ENCODE measurements at places on chromosomes 16 and 17. TPM values are rescaled to one million over a fixed set of nuclear protein-coding genes. Genes with fewer than 3 reads are reported as not detected.

HEATR9 gene
- not detected for total RNA-seq

CLEC3A gene
- total RNA-seq: not detected

LLGL2 gene
- 10.4 TPM for total RNA-seq

ESRP2 gene
- 0.59 TPM for total RNA-seq

MSRB1 gene
- 18.0 TPM for total RNA-seq

SCGB1C2 gene
- not detected for total RNA-seq

PTGES3L gene
- 44.4 TPM for total RNA-seq

ADCY7 gene
- 17.6 TPM for total RNA-seq

SLC22A31 gene
- total RNA-seq: 0.69 TPM

DNA sequence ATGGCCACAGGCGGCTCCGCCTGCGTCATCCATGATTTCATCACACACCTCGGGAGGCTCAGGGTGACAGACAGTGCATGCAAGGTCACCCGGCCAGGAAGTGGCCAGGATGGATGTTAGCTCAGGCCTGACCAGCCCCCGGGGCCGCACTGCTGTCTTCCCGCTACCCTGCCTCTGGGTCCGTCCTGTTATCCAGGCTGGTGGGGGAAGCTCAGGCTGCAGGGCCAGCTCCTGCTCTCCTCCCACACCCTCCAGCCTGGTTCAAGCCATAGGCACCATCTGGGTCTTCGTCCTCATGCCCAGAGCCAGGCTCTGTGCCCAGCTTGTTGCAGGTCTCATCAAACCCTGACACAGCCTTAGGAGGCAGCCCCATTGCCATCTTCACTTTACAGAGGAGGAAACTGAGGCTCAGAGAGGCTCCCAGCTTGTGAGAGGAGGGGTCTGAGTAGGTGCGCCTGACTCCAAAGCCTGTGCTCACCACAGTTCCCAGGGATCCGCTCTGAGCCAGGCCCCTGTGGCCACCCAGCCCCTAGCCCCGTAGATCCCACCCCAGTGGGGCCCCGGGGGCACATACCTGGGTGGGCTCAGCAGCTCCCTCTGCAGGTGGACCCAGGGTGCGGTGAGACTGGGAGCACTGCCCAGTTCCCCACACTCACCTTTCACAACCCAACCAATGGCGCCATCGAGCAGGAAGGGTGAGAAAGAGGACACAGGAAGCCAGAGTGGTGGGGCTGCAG, 412 bp upstream of the ADGRG3 start:
- peak; percentile 65 for DNase-seq

DNA sequence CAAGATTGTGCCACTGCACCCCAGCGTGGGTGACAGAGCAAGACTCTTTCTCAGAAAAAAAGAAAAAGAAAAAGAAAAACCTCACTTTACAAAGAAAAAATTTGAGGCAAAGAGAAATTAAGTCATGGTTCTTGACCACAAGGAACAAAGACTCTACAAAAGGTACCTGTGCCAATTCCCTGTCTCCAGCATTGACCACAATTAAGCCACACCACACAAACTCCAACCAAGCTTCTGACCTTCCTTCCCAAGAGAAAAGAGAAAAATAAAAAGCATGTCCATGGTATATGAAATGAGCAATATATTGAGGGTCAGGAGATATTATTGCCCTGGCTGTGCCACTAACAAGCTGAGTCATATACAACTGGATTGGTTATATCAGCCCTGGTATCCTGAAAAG, 146.3 kb upstream of the NOG start:
- no peak for DNase-seq

DNA sequence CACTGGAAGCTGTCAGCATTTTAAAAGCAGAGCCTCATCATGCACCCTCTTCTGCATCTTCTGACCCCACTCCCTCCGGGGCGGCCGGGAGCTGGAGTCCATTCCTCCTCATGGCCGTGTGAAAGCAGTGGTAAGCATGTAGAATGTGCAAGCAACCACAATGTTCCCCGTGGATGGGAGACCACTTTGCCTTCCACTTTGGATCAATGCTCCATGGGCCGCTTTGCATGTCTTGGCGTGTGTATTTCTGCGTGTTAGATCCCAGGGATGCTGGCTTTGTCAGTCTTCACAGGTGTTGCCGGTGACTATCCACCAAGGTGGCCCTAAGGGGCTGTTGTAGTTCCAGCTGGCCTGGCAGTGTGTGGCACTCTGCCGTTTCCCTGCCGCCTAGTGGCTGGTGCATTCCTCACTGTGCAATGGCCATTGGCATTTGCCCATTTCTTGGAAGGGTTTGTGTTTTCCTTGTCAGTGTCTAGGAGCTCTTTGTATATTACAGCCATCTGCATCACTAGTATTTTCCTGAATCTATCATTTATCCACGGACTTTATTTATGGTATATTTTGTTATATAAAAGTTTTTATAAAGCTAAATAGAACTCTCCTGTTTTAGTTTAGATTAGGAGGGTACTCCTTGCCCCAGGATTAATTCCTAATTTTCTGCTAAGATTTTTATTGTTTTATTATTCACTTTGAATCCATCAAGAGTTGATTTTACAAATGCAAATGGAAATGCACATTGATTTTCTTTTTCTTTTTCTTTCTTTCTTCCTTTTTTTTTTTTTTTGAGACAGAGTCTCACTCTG, 5.8 kb upstream of the ALDH3A1 start:
- DNase-seq: no peak

DNA sequence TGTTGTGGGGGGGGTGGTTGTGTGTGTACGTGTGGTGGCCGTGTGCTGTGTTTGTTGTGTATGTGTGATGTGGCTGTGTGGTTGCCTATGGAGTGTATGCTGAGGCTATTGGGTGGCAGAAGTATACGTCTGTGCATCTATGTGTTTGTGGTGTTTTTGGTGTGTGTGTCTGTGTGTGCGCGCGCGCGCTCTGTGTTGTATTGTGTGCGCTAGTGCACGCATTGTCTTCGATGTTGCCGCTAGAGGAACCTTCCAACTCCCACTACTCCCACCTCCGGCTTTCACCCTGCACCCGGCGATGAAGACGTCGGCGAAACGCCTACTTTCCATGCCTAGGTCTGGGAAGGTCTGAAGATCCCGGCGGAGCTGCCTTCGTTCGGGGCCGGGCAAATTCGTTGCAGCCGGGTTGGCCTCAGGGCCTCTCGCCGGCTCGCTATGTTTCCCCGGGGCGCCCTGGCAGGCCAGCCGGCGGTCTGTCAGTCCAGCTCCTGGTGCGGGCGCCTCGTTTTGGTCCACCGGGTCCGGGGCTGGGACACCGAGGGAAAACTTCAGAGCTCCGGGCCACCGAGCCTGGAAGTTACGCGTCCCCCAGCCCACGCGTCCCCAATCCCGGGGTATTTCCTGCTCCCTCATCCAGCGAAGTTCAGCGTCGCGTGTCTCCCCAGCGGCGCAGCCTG, 5.2 kb upstream of the DLX4 start:
- peak; percentile 47 for DNase-seq

GRCh38 chr17:8153525-8153956, 1.3 kb upstream of the PER1 start:
- peak; percentile 89 for DNase-seq

DNA sequence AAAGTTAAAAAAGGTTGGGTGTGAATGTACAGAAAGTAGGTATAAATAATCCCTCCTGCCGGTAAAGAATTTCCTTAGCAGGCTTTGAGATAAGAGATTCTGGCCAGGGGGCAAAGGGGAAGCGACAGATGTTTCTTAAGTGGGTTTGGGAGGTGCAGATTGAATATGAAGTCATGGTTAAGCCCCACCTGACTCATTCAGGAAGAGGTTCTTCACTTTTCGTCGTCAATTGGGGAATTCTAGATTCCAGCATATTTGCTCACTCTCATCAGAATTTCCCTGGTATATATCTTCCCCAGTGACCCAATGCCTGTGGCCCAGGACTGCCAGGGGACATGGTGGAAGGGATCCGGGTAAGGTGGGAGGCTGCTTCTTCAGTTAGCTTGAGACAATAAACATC, 127.8 kb downstream of the CPPED1 start:
- no peak for DNase-seq

GRCh38 chr16:5069854-5070253, 1.8 kb upstream of the ALG1 start:
- no peak for DNase-seq

DNA sequence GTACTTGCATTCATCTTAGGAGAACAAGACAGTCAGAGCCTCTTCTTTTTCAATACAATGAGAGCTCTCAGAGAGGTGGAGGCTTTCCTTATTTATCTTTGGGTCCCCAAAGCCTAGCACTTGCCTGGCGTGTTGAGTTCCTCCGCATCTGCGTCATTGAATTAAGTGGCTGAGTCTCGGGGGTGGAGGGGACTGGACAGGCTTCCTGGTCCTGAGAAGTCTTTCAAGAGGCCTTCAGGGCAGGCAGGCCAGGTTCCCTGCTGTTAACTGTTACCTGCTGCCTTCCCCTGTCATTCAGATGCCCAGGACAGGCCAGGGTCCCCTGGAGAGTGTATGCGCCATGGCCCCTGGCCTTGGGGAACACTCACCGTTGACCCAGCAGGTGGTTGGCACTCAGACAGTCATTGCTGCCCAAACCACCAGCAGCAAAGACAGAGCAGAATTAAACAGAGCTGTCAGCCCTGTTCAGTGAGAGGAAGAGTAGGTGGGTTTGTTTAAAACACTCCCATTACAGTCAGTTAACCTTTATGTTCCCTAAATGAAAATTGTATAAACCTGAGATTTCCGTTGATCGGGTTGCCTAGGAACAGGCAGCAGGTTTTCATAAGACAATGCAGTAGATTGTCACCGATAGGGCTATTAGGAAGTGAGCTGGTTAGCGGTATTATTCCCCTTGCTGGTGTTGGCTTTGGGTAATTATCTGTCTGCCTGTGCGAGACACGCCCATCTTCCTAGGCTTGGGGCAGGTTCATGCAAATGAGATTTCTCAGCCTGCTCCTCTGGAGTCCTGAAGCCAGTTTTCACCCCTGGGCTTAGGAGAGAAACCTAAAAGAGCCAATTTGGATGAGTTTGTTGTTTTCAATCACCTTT, 132.7 kb downstream of the CCDC182 start:
- no peak for DNase-seq

GRCh38 chr16:12252616-12253015, 276.1 kb downstream of the SNX29 start:
- peak; percentile 22 for DNase-seq

DNA sequence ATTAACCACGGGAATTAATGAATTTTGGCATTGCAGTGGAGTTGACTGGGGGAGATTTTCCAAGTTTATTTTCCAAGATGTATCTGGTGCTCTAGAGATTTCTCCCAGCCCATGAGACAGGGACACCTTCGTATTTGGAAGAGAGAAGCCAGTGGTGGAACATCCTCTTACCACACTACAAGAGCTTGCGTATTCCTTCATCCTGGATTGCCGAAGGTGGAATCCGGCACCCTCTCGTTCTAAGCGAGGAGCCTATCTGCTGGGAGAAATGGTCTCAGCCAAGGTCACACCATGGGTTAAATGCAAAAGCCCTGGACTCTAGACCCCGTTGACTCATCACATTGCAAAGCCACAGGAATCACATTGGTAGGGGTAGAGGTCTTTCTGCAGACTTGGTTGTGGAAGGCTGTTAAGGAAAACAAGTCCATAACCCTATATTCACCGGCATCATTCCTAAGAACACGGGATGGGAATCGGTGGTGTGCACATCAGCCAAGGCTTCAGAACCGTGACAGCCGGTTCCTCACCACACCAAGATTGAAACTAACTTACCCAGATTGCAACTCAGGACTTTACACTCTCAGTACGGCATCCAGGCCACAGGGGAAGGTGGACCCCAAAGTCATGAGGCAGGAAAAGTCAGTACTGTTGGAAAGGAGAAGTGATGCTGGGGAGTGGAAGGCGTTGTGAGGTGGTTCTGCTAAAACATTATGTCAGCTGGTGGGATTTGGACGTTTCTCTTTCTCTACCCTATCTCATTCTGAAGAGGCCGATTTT, 259.8 kb downstream of the CPPED1 start:
- no peak for DNase-seq

- no peak for DNase-seq
Measured at GRCh38 chr16:56689171-56689570, 6.9 kb downstream of the MT1X start.

DNA sequence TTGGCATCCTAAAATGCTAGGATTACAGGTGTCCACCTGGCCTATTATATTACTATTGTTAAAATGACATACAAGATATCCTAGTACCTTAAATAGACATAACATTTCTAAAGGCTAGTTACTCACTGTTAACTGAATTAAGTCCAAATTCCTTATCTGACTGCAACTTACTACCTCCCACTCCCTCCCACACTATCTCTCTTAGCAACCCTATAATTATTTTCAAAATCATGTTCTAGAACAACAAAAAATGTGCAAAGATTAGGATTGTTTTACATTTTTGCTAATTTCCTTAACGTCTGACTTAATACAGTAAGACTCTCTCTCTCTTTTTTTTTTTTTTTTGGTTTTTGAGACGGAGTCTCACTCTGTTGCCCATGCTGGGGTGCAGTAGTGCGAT, 2.2 kb upstream of the ATF7IP2 start:
- no peak for DNase-seq

DNA sequence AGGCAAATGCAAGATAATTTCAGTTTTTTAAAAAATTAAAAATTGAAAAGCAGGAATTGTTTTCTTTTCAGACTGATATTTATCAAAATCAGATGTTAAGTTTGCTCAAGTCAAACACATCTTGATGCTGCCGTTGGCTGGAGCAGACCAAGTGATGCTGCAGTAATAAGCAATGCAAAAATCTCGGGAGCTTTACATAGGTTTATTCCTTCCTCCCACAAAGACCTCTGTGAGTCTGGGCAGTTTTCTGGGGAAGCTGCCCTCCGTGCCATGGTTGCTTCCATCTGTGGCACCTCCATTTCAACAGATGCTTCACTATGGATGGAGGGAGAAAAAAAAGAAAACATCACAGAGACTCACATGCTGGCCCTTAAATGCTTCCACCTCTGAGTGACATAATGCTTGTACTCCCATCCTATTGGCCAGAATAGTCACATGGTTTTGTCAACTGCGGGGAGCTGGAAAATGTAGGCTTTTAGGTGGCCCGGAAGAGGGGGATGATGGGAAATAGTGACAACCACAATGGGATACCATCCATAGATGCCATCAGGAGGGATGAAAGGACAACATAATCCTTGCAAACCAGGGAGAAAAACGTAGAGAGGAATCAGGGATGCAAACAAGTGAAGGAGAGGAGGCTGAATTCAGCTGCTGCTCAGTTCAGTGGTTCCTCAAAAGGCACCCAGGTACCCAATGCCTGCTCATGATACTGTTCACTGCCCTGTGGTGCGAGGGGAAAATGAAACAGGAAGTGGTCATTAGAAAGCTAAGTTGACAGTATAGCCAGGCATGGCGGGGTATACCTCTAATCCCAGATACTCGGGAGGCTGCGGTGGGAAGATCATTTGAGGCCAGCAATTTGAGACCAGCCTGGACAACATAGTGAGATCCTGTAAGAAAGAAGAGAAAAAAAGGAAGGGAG, 13.5 kb upstream of the ERCC4 start:
- no peak for DNase-seq

GRCh38 chr17:61251939-61252865, 147.4 kb upstream of the TBX2 start:
- peak; percentile 98 for DNase-seq

GRCh38 chr16:74501484-74502478, 80.5 kb upstream of the CLEC18B start:
- DNase-seq: no peak

DNA sequence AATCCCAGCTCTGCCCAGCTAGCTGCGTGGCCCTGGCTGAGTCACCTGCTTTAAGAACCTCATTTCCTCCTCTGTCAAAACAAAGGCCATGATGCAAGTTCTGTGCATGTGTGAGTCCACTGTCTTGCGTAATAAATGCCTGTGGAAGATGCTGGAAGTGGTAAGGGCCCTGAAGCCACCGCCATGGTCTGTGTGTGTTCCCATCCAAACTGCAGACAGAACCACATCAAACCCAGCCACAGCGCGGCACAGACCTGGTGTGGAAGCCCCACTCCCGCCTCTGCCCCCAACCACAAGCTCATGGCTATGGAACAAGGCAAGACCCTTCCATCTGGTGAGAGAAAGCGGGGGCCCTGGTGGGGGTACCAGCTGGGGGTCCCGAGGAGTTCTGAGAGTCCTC, 26.0 kb downstream of the NECAB2 start:
- DNase-seq: peak; percentile 44

Measured in right cardiac atrium (tissue), 5 donors.